ENCODE measurements at places on chromosomes 16 and 17.

- DNase-seq, result no peak
Observed at GRCh38 chr17:75548813-75549212, 23.3 kb downstream of the LLGL2 start.

- DNase-seq, result no peak
Observed at GRCh38 chr17:73346501-73347162, 34.8 kb upstream of the CDC42EP4 start.

- no peak for DNase-seq
Observed at GRCh38 chr17:73921306-73921705, 277.1 kb upstream of the SDK2 start.

DNA sequence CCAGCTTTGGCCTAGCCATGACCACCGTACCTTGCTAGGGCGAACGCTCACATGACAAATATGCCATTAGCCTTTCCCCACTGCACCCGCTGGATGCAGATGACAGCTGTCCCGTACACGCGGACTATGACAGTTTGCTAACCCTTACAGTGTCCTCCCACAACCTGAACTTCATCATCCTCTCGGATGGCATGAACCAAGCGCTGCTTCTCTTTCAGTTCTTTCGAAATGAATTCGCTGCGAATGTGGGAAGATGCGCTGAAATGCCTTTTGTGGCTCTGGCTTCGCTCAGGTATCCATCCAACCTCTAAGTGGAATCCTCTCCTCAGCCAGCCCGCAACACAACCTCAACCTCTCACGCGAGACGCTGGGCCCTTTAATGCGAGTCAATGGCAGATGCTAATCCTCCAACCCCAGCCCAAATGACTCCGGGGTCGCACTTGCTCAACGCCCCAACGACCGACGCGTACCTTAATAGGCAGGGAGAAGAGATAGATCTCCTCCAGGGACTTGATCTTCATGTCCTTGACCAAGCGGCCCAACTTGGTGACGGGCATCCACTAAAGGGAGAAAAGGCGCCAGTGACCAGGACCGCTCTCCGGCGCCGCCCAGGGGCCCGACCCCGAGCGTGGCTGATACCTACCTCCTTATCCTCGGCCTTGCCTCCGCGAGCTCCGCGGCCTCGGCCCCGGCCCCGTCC, 670 bp downstream of the RPS2 start:
- no peak for DNase-seq

- peak; percentile 1 for DNase-seq
Observed at GRCh38 chr17:63478814-63479494, 2.1 kb downstream of the ACE start.

- DNase-seq, result no peak
Observed at GRCh38 chr17:37710344-37710886, 34.4 kb downstream of the HNF1B start.

GRCh38 chr16:27426423-27427408, 24.7 kb downstream of the IL21R start:
- DNase-seq, result peak; percentile 44

DNA sequence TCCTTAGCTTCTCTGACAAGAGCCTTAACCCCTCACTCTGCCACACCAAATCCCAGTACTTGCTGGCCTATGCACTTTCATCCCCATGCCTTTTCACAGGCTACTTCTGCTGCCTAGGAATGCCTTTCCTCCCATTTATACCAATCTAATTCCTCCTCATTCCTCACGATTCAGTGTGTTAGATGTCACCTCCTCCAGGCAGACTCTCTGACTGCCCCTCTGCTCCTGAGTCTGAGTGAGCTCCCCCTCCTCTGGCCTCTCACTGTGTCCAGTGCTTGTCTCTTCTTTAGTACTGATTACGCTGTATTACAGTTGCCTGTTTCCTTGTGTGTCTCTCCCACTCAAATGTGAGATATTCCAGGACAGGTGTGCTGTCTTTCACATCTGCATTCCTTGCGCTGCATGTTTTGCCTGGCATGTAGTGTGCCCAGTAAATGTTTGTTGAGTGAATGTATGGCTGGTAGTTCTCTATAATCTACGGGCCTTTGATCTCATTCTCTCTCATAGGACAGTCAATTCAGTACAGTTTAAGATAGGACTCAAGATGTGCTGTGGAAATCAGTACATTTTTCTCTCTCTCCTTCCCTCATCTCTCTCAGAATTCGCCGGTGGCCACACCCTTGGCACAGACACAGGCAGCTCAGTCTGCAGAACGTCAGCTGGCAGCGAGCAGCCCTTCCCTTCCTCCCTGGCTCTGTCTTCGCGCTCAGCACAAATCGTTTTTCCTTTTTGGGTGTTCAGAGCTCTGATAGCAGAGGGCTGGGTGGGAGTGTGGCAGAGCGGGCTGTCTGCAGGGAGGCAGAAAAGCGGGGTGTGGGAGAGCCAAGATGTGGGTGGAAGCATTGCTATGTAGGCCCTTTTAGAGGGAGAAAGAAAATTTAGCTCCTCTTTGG, 18.5 kb downstream of the ARL4D start:
- peak; percentile 60 for DNase-seq

DNA sequence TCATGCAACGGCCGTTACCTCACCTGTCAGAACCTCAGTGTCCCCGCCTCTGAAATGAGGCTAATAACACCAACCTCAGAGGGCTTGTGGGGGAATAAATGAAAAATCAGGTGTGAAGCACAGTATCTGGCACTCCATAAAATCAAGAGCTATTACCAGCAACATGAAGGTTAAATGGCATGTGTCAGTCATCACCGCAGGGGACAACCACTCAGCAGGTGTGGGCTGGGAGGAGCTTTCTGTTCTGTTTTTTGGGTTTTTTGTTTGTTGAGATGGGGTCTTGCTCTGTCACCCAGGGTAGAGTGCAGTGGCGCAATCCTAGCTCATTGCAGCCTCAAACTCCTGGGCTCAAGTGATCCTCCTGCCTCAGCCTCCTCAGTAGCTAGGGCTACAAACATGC, 16.8 kb upstream of the KRT19 start:
- no peak for DNase-seq

- DNase-seq, result no peak
Observed at GRCh38 chr17:11900041-11900476, 97.2 kb downstream of the ZNF18 start.

DNA sequence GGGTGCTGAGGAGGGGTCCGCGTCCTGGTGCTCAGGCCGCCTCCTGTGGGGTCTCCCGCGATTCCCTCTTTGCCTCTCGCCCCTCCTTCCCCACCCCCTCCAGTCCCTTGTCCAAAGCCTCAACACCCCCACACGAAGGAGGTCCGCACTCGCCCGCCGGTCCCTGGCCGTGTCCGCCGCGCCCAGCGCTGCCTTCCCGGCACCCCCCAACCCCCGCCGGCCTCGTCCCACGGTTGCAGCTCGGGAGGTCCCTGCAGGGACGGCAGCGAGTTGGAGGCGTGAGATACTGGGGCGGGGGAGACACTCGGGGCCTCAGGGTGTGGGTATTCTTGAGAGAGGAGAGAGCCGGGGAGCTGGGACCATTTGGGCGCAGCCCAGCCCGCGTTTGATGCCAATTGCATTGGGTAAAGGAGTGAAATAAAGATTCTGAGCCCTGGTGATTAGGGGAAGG, 468 bp downstream of the FLYWCH2 start:
- no peak for DNase-seq

DNA sequence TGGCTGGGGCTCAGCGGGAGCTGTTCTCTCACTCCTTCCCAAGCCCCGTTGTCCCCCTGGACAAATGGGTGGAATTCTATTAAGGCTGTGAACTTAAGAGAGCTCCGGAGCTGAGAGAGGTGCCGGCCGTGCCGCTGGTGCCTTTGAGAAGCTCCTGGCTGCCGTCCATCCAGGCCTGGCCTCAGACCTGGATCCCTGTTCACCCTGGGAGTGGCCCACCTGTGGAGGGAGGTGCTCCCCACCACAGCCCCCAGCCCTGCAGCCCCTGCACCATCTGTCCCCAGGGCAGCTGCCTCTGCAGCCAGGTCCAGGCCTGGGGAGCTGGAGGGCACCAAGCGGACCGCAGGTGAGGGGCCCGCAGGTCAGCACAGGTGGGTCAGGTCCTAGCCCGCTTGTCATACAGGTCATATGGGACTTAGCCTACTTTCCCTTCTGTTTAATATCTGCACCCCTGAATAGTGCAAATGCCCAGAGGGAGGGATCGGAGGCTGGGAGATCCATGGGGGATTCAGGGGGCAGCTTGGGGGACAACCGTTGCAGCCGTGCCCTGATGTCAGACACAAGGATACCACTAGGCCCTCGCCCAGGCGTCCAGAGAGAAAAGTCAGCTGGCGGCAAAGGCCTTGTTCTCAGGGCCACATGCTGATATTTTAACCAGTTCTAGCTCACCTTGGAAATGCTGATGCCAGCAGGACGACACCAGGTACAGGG, 15.2 kb upstream of the METRNL start:
- no peak for DNase-seq

DNA sequence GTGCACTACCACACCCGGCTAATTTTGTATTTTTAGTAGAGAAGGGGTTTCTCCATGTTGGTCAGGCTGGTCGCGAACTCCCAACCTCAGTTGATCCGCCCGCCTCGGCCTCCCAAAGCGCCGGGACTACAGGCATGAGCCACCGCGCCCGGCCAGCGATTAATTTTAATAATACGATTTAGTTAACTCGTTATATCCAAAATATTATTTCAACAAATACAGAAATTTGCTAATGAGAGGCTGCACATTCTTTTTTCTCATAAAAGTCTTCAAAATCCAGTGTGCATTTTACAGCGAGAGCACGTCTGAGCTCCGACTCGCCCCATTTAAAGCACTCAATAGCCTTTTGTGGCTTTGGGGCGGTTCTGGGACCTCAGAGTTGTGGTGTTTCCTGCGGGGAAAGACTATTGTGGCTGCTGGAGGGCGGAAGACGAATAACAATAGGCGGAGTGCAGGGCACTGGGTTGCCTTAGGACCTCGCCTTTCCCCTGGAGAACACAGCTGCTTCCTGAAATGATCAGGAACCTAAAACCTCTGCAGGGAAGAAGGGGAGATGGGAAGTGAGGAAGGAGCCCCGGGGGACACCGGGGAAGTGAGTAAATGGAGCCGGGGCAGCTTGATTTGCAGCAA, 2.9 kb upstream of the ZSCAN10 start:
- DNase-seq, result no peak

GRCh38 chr16:30444231-30445148, 1.2 kb downstream of the SEPHS2 start:
- DNase-seq, result no peak

GRCh38 chr17:56319531-56319930, 166.3 kb downstream of the ANKFN1 start:
- no peak for DNase-seq

DNA sequence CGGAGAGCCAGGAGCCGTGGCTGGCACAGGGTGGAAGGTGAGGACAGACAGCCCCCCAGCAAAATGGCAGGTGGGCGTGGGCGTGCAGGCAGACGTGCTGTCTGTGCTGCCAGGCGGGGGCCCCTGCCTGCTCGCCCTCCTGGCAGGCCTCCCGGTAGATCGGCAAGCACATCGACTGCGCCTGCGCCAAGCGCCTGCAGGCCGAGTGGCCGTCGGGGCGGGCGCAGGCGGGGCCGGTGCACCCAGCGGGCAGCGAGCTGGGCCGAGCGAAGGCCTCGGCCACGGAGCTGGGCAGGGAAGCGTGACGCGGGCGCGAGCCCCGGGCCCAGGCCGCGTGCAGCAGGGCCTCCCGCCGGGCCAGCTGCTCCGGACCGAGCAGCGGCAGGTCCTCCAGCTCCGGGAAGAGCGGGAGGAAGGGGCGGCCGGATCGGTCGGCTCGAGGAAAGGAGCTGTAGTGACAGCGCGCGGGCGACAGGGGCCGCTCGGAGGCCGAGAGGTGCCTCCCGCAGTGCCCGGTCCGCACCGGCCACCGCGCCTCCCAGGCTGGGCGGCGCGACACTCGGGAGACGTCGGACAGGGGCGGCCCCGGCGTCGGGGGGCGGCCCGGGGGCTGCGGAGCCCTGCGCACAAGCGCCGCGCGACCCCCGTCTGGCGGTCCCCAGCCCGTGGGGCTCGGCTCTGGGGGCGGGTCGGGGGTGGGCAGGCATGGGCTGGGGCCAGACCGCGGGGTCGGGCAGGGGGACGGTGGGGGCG, 16.9 kb downstream of the GRIN2C start:
- peak; percentile 91 for DNase-seq

DNA sequence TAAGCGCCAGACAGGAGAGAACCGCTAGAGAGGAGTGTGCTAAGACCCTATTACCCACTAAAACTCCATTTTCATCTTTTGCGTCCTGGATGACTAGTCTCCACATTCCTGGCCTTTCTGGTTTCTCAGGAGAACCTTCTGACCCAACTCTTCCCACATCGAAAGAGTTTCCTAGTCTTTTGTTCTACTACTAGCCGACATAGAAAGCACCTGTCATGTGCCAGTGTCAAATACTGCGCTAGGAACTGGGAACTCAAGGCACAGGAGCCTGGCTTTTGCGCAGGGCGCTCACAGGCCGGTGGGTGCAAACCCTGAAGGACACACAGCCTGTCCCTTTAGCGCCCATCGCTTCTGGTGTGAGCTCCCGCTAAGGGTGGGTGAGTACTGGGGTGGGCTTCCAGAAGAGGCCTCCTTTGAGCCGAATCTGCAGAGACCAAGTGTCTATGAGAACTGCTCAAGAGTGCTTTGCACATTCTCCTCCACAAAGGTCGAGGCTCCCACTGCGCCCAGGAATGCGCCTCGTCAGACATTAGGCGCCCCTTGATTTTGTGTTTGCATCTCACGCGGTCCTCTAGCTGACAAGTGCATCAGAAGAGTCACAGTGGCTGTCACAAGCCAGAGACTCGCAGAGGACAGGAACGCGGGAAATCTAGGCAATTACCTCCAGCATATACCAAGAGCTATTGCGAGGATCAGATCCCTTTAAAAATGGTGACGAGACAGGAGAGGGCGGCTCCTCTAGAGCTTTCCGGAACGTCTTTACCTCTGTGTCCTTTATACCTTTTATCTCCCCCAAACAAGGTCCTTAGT, 2.0 kb upstream of the PSMB3 start:
- DNase-seq, result peak; percentile 10

- DNase-seq, result no peak
Observed at GRCh38 chr16:76226011-76226410, 51.2 kb upstream of the CNTNAP4 start.

GRCh38 chr17:81212365-81212764, 10.4 kb downstream of the CEP131 start:
- no peak for DNase-seq

DNA sequence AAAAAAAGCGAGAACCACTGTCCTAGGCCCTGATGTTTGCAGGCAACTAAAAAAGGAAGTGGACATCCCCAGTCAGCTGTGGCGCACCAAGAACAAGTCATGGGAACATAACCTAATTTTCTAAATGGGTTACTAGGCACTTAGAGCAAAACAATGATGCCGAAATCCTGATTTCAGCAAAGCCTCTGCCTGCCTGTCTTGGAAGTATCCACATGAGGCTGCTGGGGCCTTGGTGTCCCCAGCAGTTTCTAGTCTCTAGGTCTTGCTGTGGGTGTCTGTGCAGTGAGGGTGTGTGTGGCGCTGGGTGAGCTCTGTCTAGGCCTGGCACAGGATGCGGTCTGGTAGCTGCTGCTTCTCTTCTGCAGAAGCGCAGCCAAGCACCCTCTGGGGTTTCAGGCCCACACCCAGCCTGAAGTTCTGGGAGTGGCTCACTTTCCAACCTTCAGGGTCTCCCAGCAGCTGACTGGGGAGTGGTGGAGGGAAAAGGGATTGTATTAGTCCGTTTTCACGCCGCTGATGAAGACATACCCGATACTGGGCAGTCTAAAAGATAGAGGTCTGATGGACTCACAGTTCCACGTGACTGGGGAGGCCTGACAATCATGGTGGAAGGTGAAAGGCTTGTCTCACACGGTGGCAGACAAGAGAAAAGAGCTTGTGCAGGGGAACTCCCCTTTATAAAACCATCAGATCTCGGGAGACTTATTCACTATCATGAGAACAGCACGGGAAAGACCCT, 21.1 kb downstream of the STH start:
- DNase-seq, result no peak

Data from NCI-H446 treated with DMSO at 0.1 percent for 48 hours (cell line).